ENCODE measurements at places on chromosomes 3 and 15.

DNA sequence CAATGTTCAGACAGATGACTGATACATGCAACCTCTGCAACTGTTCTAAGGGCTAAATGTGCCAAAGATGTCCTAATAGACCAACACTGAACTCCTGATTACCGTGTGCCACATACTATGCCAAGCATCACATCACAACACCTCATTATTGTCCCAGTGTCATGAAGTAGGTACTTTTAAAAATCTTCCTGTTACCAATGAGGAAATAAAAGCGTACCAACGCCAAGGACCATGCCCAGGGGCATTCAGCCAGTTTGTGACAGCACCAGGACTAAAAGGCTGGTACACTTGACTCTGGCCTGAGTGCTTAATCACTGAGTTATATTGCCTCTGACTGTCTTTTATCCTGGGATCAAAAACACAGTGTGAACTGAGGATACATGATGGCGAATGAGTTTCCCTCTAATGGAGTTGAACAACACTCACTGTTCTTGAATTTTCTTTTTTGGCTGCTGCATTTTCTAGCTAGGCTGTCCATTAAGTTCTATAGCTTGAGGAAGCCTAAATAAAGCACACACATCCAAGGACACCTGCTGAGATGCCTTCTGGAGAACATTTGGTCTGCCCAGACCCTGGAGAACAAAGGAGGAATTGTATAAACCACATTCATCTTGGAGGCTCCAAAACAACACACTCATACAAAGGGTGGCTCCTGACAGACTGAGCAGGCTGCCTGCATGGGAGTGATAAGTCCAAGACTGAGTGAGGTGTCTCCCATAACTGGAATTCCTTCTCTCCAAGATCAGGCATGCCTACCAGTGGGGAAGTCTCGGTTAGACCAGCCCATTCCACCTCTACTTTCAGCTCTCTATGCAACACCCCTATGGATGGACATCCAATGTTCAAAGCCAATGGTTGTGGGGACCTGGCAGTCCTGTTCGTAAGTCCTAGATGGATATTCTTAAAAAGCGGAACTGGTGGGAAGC is 126.7 kb upstream of the PRICKLE2 start:
- peak; percentile 32 for DNase-seq

DNA sequence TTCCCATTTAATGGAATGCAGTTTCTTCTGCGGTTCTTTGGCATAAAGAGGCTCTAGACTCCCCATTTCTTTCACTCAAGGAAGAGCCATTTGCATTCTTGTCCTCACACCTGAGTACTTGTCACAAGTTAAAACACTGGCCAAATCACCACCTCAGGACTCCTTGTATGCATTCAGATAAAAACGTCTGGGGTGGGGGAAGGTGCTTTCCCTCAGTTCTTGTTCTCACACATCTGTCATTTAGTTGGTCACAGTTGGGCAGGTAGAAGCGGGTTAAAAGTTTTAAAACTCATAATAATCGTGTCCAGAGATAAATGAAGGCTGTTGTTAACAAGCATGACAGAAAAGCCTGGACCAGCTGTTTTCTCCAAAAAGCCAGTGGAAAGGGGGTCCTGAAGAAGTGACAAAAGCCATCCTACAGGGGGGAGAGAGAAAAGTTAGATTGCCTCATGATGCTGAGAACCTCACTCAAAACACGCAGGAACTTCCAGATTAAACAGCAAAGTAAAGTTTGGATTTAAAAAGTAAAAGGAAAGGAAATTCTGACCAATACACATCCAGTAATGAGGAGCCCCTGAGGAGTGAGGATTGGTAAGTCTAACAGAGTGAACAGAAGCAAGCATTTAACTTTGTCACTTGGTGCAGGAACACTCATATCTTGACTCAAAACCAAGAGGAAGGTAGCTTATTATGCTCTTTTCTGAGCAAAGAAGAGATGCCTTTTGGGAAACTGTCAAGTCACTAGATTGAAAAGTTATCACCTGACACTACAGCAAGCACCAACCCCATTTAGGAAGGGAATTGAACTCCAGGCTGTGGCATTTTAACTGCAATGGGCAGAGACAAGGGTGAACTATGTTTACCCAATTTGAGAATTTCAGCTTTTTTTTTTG is 2.8 kb downstream of the BCL2L10 start:
- DNase-seq, result no peak

GRCh38 chr3:71486831-71487230 is 96.7 kb downstream of the FOXP1 start:
- no peak for DNase-seq

DNA sequence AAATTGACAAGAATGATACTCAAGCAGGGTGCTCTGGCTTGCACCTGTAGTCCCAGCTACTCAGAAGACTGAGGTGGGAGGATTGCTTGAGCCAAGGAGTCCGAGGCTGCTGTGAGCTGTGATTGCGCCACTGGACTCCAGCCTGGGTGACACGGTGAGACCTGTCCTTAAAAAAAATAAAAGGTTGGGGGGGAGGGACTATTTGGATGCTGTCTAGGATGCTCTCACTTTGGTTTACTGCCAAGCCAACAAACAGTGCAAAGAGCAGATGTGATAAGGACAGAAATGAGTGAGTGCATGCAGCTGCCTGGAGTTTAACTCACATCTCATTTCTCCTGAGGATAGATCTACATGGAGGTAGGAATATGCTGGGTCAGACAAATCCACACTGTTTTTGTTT is 130.0 kb downstream of the FRMD4B start:
- DNase-seq, result no peak

DNA sequence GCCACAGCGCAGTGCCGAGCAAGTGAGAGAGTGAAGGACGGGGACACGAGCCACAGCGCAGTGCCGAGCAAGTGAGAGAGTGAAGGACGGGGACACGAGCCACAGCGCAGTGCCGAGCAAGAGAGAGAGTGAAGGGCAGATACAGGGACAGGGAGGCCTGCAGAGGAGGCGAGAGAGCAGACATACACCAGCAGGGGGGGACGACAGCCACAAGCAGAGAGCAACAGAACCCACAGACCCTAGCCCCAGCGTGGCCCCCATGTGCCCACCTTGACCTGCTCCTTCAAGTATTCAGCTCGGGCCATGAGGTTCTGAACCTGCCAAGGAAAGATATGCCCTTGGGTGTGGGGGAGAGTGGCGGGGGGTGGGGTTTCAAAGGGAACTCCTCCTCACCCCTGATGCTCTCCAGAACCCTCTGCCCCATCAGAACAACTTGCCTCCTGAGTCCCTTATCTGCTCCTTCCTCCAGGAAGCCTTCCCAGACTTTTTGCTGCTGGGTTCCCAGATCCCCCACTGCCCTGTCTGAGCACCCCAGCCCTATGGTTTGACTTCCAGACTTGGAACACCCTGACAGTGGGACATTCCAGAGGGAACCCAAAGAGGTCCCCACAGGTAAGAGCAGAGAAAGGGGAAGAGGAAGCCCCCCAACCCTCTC is 5.3 kb downstream of the ULK3 start:
- no peak for DNase-seq

DNA sequence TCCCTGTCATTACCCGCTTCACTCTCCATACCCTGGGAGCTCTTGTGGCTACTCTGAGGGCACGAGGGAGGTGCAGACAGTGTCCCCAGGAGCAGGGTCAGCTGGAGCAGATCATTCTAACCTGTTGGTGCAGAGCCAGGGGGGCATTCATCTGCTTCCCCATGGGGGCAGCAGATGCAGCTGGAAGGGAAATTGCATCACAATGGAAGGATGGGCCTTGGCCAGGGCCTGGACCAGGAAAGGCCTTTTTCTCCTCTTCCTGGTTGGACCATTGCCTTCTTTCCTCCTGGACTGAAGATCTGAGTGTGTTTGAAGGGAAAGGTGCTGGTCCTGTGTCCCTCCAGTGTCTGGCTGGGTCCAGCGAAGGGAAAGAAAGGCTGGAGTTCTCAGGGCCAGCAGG is 55.7 kb downstream of the EPHB1 start:
- DNase-seq, result no peak

DNA sequence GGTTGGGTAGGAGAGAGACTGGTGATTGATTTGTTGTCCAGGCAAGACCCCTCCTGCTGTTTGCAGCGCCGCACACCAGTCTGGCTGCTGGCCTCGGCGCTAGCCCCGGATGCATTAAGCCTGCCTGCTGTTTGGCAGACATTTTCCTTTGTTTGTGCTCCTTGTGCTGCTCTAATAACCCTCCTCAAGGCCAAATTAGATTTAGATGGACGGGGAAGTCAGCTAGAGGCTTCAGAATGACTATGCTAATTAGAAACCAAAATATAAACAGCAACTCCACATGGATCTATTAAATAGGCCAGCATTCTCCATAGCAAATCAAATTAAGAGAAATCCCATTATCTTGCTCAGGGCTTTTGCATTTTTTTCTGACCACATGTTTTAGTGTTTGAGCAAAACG is 445.2 kb downstream of the SQOR start:
- DNase-seq, result no peak

DNA sequence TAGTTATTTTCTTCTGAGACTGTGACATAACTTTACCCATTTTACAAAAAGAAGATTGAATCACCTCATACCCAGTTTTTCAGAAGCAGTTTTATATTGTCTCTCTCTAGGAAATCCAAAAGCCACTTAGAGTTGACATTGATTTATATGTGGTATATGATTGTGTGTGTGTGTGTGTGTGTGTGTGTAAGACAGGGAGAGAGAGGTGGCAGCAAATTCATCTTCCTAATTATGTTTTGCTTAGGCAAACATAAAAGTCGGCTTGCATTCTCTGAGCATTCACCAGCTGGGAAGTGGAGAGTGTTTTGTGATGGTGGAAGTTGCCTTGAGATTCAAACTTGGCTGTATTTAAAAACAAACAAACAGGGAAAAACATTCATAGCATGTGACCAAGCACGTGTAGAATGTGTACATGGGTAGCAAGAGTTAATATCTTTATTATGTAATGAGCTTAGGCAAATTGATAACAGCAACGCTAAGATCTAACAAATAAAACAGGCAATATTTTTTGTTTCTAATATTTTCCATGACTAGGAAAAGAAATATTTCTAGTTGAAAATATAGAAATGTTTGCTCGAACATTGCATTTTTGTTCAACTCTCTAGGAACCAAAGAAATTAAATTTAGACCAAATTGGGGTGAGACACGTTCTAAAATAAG is 64.4 kb upstream of the IGF1R start:
- no peak for DNase-seq

All from keratinocyte (primary cell).